ENCODE measurements at places on chromosomes 5 and 9.
A peak's percentile ranks its signal among the peaks of the same experiment; 100 is the strongest.

- no peak for DNase-seq
Observed at GRCh38 chr5:138989720-138990119, 114.6 kb upstream of the LRRTM2 start.

GRCh38 chr9:4750023-4750673 is 9.1 kb upstream of the AK3 start:
- peak; percentile 21 for DNase-seq

DNA sequence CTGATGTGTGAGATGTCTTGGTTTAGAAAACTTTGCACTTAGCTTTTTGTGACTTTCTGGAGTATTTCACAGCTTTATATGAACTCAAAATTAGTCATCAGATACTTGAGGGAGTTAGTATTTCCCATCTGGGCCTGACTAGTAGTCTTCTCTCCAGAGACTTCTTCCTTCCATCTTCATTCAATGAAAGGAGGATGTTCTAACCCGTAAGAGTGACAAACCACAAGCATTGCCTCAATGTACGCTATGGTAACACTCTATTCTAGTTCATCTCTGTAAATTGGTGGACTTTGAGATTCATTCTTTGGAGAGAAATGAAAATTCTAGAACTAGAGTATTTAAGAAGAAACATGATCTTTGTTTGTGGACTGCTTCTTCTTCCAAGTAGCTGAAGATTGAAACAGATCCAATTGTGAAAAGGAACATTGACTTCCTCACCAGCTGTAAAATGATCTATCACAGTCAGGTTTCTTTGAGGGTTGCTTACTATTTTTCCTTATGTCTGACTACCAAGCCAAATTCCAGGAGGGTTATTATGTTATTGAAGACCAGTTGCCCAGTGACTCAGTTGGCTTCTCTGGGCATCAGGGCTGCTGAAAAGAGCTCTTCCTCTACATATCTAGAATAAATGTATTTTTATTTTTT is 157.6 kb downstream of the SLC12A2 start:
- no peak for DNase-seq

DNA sequence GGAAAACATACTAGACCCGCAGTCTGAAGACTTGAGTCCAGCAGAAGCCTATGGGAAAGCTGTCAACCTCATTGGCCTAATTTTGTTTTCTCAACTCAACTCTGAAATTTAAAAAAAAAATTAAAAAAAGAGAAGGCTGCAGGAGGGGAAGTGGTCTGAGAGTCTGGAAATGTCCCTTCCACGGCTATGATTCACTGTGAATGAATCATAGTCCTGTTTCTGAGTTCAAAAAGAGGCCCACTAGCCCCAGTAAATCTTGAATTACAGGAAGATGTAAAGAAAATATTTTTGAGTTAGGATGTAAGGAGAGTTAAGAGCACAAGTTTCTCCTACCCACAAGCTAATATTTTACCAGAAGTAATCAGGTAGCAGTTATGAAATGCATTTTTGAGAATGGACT is 565.5 kb upstream of the DMAC1 start:
- peak; percentile 49 for DNase-seq

GRCh38 chr9:133684936-133685361 is 48.8 kb downstream of the DBH start:
- DNase-seq = no peak

GRCh38 chr5:167452136-167452535 is 839.3 kb upstream of the WWC1 start:
- no peak for DNase-seq

DNA sequence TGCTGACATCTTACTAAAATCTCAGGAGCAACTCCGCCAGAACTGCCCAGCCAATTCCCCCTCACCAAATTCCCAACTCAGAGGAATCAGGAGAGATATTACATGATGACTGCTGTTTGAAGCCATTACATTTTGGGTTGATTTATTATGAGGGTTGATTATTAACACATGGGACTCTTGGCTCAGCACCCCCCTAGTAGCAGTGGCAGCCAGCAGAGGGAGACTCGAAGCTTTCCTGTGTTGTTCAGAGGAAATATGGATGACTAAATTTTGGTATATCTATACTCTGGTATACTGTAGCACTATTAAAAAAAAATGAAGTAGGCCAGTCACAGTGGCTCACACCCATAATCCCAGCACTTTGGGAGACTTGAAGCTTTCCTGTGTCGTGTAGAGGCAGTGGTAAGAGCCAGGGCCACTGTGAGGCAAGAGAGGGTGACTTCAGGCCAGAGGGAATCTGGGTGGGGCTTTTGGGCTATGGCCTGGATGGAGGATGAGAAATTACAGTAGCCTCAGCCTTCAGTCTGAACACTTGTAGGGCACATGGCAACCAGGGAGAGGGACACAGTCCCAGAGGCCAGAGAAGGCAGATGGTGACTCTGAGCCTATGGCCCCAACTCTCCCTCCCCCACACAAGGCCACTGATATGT is 111.4 kb downstream of the LHX2 start:
- no peak for DNase-seq

DNA sequence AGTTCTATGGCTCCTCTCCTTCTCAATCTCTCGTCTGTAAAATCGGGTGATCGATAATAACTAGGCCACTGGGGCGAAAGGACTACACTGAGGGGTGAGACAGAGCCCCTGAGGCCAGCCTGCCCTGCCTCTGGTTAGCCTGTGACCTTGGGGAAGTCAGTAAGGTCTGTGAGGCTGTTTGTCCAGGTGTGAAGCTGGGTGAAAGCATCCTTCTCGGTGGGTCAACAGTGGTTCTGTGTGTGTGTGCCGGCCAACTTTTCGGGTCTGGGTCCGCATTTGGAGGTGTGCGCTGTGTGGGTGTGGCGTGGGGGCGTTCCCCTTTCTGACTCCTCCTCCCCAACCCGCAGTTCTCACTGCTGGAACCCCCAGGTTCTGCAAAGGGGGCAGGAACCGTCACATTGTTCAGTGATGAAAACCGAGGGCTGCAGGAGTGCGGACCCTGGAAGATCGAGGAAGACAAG is 5.0 kb upstream of the RNF44 start:
- DNase-seq = no peak
